Activated naive CD8-positive, alpha-beta T cell treated with anti-CD3 and anti-CD28 coated beads for 36 hours (primary cell): ENCODE measurements at places on chromosomes 5 and 9.

DNA sequence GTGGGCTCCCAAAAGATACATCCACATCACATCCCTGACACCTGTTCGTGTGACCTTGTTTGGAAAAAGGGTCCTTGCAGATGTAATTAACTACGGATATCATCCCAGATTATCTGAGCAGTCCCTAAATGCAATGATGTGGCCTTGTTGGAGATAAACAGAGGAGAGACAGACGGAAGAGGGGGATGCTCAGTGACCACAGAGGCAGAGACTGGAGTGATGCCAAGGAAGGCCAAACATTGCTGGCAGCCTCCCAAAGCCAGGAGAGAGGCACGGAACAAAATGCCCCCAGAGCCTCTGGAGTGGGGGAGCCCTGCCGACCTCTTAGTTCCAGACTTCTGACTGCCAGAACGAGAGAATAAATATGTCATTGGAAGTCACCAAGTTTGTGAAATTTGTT, 15.0 kb upstream of the VAV2 start:
- no peak for DNase-seq

GRCh38 chr9:136923881-136924280, 20.7 kb downstream of the FBXW5 start:
- no peak for DNase-seq

- DNase-seq, result no peak
Observed at GRCh38 chr9:13988944-13989343, 325.0 kb downstream of the NFIB start.

- no peak for DNase-seq
Observed at GRCh38 chr9:114434878-114435311, 47.1 kb upstream of the AKNA start.

DNA sequence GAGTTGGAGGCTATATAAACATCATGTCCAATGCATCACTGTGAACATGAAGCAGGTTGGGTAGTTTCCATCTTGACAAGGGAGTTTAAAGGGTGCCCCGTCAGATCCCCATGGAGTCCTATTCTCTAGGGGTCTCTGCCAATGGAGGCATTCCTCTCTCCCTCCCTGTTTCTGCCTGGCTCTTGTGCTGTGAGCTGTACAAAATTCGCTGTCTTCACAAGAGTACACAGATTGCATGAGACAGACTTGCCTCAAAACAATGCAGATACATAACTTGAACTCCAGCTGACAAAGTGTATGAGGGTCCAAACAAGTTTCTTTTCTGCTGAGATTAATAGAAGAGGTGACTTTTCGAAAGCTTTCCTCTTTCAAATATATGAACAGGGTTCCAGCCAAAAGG, 165.2 kb downstream of the SPOCK1 start:
- DNase-seq, result no peak

DNA sequence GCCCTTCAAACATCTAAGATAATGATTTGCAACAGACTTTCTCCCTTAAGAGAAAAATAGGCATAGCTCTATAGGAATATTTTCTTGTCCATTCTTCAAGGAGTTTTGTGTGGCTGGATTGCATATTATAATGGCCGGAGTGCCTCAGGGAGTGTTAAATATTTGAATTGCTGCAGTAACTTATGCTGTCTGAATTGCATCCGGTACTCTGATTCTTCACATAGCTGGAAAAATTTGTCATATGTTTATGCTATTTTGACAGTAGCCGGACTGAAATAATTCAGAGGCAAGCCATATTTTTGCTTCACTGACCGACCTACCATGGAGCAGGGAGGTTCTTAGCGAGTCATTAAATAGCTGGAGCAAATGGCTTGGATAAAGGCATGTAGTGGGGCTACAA, 621.0 kb downstream of the ACTL7B start:
- DNase-seq, result no peak

GRCh38 chr5:174610968-174611367, 113.4 kb upstream of the MSX2 start:
- DNase-seq, result no peak

- DNase-seq, result no peak
Observed at GRCh38 chr9:127815512-127816361, 13.1 kb downstream of the FPGS start.

GRCh38 chr9:124214116-124214515, 43.6 kb upstream of the NEK6 start:
- DNase-seq, result no peak

DNA sequence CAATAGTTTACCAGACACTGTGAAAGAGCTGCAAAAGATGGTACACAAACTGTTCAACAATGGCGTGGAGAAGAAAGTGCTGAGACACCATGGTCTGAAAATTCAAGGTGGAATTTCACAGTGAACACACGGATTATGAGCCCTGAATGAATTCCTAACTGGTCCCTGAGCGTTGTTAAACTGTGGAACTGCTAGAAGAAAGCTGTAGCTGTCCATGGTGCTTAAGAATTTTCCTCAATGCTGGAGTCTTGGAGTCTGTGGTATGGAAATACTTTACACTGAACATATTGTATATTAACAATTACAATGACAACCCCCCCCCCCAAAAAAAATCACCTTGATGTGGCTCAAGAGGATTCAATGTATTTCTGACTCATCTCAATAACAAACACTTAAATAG, 68.5 kb downstream of the SLC24A2 start:
- DNase-seq, result no peak

DNA sequence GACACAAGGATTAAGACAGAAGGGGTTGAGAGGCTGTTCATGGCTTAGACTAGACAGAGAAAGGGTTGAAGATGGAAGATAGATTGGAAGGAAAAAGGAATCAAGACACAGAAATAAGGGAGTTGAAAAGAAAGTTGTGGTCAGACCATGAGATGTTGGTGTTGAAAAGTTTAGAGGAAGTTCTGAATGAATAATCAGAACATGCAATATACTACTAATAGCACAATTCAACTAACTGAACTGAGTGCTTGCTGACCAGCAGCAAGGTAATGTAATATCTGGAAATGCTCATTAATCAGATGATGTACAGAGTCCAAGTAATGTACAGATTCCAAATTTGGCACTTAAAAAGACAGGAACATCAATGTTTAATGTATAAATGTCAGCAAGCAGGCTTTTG, 10.6 kb upstream of the NNT start:
- no peak for DNase-seq

DNA sequence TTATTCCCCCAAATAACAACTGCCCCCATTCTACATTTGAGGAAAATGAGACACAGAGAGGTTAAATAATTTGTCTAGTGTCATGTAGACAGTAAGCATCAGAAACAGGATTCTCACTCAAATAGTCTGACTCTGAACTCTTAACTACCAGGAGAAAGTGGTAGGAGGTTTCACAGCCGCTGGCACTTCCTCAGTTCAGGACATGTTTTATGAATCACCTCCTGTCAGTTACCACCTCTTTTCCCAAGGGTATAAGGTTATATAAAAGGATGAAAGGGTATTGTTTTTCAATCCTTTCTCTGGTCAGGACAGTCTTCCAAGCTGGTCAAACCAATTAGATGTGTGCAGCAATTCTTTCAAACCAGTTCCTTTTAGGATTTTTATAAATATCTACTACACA, 52.1 kb downstream of the TSSK1B start:
- no peak for DNase-seq

DNA sequence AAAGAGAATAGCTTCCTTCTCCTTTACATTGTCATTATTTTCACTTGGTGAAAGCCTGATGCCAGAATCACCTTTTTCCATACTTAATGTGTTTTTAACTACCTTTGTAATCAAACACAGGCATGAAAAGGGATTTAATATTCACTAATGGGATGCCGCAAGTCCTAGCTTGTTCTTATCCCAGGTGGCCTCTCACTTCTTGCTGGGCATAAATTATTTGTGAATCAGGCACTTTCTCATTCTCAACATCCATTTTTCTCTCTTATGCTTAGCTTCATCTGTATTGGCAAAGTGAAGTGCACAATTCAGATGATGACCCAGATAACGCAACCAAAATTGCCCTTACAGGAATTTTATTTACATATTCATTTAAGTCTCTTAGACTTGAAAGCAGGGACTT, 10.9 kb downstream of the ACTL7B start:
- DNase-seq, result no peak

GRCh38 chr5:87946271-87946670, 322.4 kb downstream of the TMEM161B start:
- no peak for DNase-seq
